ENCODE measurements at places on chromosomes 12 and 14.
A peak's percentile ranks its signal among the peaks of the same experiment; 100 is the strongest.

GRCh38 chr12:116406529-116406928, 129.0 kb upstream of the MED13L start:
- no peak for DNase-seq

GRCh38 chr12:65171073-65171472, 1.7 kb downstream of the LEMD3 start:
- no peak for DNase-seq

GRCh38 chr12:111677186-111677585, 8.6 kb downstream of the BRAP start:
- no peak for DNase-seq

- DNase-seq, result no peak
Measured at GRCh38 chr12:61846765-61847164, 413.4 kb upstream of the USP15 start.

GRCh38 chr14:90500665-90501370, 104.0 kb downstream of the CALM1 start:
- no peak for DNase-seq

DNA sequence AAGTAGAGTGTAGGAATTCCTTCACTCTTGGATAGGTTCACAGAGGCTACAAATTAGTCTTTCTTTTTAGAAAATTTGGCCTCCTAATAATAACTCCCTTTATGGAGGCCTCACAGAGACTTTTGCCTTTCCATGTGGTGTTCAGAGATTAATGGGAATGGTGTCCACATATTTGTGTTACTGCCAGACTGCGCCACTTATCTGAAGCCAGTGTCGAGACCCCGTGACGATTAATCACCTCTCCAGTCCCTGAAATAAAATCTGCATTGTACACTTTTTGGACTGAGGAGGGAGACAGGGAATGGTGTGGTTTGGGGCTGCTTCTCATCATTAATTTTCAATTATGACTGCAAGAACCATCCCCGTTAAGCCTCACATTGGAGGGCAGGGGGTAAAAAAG, 980.5 kb downstream of the FLRT2 start:
- no peak for DNase-seq

DNA sequence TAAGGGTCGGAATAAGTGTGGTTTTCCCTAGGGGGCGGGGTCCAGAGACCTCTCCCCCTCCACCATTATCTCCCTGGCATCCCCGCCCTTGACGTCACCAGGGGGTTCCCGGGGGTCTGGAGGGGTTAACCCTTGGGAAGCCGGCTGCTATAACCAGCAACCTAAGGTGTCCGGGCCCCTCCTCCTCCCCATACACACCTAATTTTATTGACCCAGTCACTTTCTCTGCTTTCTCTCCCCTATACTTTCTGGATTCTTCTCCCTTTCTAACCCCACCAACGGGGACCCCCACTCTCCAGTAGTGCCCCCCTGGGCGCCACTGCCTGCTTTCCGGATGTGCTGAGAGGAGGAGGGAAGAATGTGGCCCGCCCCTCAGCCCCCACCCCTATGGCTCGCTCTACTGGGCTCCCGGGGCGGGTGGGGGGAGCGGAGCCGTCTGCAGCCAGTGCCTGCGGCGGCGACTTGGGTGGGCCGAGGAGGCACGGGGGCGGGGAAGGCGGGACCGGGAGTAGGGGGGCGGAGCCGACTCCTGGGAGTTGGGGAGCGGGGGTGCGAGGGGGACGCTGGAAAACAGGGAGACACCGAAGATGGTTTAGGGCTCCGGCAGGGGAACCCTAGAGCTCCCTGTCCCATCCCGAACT, 1.8 kb downstream of the GLI1 start:
- DNase-seq, result peak; percentile 15

DNA sequence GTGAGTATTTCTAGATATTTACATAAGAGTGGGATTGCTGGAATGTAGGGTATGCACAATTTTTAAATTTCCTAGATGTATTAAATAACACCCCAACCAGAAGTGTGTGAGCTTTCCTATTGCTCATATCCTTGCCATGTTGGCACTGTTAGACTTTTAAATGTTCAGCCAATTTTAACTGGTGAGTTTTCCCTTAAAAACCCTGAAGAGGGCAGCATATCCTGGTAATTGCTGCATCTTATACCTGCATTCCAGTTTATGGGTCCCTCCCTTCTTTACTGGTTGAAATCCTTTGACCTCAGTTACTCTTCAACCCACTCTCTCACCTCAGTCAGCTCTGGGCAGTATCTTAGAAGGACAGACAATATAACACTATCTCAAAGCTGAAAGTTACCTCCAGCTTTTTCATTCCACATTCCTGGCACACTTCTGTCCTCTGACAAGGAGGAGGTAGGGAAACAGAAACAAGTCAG, 270.6 kb downstream of the PAWR start:
- DNase-seq, result no peak

- no peak for DNase-seq
Measured at GRCh38 chr14:76193696-76194095, 42.0 kb downstream of the GPATCH2L start.

GRCh38 chr14:53741479-53742232, 215.0 kb downstream of the BMP4 start:
- DNase-seq, result no peak

DNA sequence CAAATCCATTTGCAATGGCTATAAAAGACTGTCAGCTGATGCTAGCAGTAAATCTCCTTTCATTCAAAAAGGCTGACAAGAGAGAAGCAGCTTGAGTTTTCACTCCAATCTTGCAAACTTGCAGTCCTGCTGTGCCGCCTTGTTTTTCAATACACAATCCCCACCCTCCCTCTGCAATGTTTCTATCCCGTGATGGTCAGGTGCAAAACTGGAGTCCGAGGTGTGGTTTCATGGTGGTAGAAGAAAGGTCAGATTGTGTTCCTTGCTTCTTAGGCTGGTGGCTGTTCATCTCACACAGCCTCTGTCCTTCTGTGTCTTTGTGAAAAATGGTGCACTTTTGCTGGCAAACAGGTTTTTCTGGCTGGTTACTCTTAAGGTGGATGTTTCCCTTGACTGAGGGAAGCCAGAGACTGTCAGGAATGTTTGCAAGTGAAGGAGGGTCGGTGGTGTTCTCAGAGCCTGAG, 27.7 kb upstream of the TBX3 start:
- no peak for DNase-seq

GRCh38 chr12:117805865-117806264, 162.9 kb downstream of the KSR2 start:
- DNase-seq, result no peak

- DNase-seq, result no peak
Measured at GRCh38 chr14:91009501-91010152, 50.8 kb downstream of the RPS6KA5 start.

DNA sequence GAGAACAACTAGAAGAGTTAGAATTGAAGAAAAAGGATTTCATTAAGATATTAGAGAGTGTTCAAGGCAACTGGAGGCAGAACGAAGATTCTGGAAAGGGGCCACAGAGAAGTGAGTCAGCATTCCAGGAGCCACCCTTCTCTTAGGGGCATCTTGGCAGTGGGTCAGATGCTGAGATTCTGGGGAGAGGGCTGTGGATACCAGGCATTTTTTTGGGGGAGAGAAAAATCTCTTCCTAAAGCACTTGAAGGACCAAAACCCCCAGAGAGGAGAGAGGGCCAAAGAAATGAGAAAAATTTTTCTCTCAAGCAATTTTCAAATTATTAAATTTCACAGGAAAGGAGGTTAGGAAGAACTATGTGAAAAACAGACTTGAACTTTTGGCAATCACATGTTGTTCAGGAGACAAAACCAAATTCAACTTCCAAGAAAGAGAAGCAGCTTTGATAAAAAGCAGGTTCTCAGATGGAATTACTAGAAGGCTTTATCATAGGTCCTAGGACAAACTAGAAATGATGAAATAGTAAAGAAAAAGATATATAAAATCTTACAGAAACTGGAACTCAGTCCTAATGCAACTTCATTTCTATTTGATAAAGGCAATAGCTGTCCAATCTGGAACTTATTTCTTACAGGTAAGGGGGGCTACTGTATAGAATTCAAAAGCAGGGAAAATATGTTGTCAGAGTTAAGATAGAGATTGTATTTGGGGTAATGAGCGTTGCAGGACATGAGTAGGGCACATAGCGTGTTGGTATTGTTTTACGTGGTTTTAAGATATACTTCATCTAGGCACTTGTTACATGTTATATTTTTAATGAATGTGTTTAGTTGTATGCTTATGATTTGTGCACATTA, 1.1 kb upstream of the CLEC2D start:
- DNase-seq, result no peak

DNA sequence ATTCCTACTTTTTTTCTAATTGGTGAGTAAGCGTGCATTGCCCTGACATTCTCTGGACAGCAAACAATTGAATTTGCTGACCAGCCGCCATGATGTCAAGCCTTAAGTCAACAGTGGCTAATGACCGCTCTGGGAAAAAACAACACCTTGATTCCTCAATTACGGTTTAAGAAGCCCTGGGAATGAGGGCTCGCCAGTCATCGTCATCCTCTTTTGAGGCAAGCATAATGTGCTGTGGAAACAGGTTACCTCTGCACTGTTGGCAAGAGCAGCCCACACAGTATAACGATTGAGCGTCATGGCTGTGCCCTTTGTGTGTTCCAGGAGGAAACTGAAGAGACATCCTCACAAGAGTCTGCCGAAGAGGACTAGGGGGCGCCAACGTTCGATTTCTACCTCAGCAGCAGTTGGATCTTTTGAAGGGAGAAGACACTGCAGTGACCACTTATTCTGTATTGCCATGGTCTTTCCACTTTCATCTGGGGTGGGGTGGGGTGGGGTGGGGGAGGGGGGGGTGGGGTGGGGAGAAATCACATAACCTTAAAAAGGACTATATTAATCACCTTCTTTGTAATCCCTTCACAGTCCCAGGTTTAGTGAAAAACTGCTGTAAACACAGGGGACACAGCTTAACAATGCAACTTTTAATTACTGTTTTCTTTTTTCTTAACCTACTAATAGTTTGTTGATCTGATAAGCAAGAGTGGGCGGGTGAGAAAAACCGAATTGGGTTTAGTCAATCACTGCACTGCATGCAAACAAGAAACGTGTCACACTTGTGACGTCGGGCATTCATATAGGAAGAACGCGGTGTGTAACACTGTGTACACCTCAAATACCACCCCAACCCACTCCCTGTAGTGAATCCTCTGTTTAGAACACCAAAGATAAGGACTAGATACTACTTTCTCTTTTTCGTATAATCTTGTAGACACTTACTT, 138.9 kb downstream of the HMGA2 start:
- DNase-seq, result no peak
